ENCODE measurements at places on chromosomes 11 and 22.

DNA sequence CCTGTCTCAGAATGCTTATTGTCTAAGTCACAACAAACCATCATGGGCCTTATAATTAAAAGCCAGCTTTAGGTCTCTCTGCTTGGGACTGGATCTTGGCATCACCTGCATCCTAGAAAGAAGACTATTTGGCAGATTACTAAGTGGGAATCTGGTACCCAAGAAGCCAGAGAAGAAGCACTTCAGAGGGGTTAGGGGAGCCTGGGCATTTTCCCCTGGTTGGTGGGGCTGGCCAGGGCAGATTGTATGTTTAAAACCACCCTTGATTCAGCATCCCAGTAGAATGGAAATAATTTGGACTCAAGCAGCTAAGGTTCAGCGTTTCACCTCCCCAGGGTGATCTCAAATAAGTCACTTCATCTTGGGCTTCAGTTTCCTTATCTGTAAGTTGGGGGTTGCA, 193.7 kb downstream of the MIAT start:
- no peak for DNase-seq

DNA sequence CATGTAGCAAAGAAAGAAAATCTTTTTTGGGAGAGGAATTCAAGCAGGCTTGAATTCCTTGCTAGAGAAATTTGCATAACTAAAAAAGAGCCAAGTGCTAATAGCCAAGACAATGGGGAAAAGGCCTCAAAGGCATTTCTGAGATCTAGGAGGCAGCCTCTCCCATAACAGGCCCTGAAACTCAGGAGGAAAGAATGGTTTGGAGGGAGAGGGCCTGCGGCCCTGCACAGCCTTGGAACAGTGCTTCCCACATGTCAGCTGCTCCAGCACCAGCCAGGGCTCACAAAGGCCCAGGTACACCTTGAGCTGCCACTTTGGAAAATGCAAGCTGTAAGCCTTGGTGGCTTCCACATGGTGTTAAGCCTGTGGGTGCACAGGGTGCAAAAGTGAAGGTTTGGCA, 55.5 kb upstream of the TSPAN18 start:
- no peak for DNase-seq

DNA sequence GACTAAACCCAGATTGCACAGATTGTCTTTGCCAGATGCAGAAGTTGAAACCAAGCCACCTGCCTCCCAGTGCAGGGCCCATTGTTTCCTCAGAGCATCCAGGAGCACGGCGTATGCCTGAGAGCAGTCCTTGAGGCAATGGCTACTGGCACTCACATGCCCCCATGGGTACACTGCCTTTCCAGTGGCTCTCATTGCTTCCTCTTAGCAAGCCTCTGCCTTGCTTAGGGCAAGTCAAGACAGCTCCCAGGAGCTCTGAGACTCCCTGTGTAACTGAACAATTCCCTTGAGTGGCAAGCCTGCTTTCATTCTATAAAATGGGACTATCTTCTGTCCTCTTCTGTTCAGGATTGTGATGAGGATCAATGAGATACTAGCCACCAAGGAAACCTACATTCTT, 4.1 kb downstream of the SYTL2 start:
- no peak for DNase-seq

GRCh38 chr11:76800466-76801200, 17.5 kb downstream of the TSKU start:
- no peak for DNase-seq

- no peak for DNase-seq
Observed at GRCh38 chr11:70144262-70144661, 58.8 kb upstream of the FADD start.

- DNase-seq = no peak
Observed at GRCh38 chr11:68015467-68015866, 5.3 kb downstream of the ALDH3B1 start.

DNA sequence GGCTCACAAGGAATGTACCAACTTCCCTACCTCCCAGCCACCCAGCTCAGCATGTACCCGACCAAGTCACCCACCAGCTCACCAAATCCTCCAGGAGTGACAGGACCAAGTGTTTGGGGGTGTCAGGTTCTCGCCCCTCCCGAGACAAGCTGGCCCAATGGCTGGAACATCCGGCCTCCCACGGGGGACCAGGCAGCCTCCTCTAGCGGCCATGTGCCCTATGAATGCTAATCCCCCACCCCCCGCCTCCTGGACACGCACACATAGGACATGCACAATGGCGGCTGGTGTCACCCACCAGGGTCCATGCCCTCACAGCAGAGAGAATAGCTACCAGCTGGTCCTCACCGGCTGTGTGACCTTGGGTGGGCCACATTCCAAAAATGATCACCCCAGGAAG, 151.0 kb downstream of the MN1 start:
- DNase-seq = no peak

- no peak for DNase-seq
Observed at GRCh38 chr11:104899226-104899625, 966 bp upstream of the CASP12 start.

- no peak for DNase-seq
Observed at GRCh38 chr11:34745195-34745594, 124.3 kb downstream of the EHF start.

- no peak for DNase-seq
Observed at GRCh38 chr22:40498420-40499208, 128.2 kb downstream of the SGSM3 start.

- peak; percentile 35 for DNase-seq
Observed at GRCh38 chr22:32733196-32733768, 68.2 kb upstream of the TIMP3 start.

DNA sequence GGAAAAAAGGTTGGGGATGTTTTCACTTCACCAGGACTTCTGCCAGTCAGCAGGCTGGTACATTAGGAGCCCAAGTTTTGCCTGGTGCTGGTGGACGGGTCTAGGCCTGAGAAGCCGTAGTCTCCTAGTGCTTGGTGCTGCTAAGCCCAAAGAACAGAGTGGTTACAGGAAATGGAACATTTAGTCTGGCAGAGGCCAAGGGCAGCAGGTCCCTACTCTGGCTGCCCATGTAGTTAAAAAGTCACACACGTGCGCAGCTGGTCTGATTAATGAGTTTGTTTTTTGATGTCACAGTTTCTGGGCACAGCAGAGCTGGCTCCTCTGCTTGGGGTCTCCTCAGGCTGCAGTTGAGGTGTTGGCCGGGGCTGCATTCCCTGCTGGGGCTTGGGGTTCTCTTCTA, 20.6 kb downstream of the BCR start:
- no peak for DNase-seq

DNA sequence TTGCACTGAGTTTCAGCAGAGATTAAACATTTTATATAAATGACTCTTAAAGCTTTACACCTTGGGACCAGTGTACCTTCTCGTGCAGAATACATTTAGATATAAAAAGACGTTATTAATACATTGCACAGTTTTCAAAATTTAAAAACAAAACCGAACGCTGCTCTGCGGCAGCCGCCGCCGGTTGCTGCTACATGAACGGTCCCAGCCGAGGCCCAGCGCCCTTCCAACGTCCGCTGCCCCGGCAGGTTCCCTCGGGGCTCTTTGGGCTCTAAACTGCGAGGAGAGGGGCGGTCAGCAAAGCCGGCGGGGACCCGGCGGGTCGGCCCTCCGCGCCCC, 2.0 kb downstream of the CDKN1C start:
- DNase-seq = no peak

- peak; percentile 96 for DNase-seq
Observed at GRCh38 chr11:68099474-68100405, 21.4 kb downstream of the CHKA start.

- no peak for DNase-seq
Observed at GRCh38 chr22:38205261-38206128, 3.7 kb downstream of the MAFF start.

DNA sequence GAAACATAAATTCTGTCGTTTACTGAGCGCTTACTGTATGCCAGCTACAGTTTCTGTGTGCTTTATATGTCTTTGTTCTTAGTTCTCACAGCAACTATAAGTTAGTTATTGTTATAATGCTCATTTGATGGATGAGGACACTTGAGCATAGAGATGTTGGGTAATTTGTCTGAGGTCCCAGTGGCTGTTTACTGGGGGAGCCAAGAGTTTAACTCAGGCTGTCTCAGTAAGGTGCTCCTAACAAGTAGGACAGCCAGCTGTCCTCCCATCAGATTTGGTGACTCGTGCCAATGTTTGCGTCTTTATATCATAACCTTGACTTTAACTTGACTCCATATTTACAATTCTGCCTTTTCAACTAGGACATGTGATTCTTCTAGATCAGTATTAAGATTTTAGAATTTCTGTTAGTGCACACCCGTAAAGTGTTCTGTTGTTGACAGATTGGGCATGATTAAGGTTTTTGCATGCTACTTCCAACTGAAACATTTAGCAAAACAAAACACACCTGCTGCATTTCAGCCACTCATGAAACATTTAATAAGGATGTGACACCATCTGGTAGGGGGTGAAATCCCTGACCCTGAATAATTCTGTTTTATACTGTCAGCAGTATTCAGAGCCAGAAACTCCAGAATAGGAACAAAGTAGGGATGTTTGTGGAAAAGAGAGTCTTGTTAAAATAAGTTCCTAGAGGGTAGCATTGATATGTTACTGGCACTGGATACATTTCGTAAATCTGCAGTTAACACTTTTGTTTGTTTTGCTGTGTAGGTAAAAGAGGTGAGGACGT, 1.9 kb downstream of the REXO2 start:
- peak; percentile 56 for DNase-seq

DNA sequence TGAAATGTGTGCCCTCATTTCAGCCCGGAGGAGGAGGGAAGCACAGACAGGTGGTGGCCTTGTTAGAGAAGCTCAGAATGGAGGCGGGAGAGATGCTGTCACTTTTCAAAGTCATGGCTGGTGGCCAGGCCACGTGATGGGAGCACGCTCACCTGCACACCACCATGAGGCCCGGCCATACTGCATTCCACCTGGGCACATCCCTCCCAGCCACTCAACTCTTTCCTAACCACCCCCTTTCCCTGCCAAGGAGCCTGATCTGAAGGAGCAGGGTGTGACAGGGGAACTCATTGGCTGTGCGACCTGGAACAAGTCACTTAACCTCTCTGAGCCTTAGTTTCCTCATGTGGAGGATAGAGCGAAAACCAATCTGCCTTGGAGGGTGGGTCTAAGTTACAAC, 364.5 kb downstream of the CTTN start:
- no peak for DNase-seq

DNA sequence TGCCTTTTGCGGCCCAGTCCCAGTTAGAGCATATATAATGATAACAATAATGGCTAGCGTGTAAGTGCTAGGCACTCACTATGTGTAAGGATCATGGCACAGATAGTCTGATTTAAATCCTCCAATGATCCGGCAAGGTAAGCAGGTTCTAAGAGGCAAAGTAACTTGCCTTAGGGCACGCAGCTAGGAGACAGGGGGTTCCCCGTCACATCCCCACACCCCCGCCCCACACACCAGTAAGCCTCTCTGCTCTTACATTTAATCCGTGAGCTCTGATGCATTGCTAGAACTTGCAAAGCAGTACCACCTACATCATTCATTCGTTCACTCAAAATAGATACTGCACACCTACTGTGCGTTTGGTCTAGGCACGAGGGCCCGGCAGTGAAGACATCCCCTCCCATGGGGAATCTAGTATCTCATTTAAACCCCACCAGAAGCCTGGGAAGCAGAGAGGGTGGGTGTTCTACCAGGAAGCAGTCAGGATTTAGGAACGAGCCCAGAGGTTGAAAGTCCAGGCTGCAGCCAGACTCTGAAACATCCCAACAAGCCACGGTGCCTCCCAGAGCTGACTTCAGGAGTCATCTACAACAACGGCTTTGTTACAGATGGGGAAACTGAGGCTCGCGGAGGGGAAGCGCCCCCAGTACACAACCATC, 20.6 kb downstream of the TMPRSS6 start:
- DNase-seq = no peak

DNA sequence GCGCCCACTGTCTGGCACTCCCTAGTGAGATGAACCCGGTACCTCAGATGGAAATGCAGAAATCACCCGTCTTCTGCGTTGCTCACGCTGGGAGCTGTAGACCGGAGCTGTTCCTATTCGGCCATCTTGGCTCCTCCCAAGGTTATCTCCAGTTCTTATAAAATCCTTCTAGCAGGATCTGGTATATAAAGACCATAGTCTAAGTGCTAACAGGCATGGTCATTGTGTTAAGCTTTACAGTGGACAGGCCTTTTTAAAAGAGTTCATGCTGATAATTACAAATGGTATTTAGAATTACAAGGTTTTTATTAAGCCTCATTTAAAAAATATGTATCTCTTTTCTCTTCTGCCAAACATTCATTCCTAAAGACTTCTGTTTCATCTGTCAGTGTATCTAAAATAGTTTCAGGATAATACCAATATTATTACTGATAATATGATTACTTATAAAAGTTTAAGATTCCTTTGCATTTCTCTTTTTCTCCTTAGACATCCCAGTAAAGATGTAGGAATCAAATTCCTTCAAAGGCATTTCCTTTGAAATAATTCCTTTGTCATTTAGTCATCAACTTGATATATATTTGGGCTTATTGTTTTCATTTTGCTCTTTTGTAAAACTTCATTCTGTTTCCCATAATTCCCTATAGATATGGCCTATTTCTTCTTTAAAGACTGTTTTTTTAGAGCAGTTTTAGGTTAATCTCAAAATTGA, 20.7 kb downstream of the DDX10 start:
- DNase-seq = no peak

- DNase-seq = no peak
Observed at GRCh38 chr11:44648109-44648508, 78.7 kb upstream of the TSPAN18 start.

DNA sequence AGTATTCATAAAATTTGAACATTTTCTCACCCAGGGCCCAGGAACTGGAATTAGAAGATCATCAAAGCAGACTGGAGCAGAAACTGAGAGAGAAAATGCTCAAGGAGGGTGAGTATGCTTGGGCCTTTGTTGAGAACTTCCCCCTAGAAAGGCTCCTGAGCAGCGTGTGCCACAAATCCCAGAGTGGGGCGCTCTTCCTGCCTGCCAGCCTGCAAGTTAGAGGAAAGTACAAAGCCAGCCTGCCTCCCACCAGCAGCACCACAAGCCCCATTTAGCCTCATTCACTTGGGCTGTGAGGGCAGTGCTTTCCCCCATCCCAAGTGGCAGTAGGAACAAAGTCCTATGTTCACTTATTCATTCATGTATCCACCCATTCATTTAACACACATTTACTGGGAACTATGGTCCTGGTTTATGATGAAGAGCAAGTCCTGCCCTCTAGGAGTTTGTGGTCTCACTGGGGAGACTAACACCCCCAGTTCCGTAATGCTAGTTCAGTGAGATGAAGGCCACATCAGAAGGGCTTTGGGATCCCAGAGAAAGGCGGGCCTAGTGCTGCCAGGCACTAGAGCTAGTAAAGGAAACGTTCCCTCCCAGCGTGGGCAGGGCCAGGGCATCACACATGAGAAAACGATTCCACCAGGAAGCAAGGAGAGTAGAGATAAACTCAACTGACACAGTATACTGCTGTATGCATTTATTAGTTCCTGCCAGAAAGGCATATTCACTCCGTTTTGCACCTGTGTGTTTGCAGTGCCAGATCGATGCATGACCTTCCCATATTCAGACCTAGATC, 22.4 kb upstream of the PARVA start:
- no peak for DNase-seq

DNA sequence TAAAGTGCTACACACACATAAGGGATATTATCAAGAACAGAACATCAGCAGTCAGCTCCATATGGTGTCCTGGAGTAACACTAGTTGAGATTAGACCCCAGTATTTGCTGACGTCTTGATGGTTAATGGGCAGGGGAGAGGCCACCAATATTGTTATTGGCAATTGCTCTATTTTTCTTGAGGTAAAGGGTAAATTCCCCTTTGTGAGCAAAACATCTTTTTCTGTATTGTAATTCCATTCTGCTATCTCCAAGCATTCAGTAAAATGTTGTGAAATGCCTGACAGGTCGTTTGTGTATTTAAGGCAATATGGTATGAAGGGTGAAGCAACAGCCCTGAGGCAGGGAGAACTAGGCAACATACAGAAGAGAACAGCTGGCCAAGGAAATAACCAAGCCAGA, 21.9 kb downstream of the PC start:
- peak; percentile 64 for DNase-seq

GRCh38 chr11:587978-588380, 11.7 kb downstream of the PHRF1 start:
- no peak for DNase-seq
